ENCODE measurements at places on chromosomes 2 and 18. TPM values are rescaled to one million over a fixed set of nuclear protein-coding genes. Genes with fewer than 3 reads are reported as not detected.

GRCh38 chr2:72148837-72149555, 1.3 kb upstream of the CYP26B1 start:
- peak overlapping the region; percentile 96 for H3K4me3 ChIP-seq
- H3K27me3 ChIP-seq: peaks cover 82% of the 10 kb centered on the region
- peak overlapping the region; percentile 53 for H3K27ac ChIP-seq
- H3K4me1 ChIP-seq: peaks cover 32% of the 10 kb centered on the region

GRCh38 chr2:45826460-45826859, 175.0 kb downstream of the PRKCE start:
- peaks cover 3% of the 10 kb centered on the region for H3K27me3 ChIP-seq
- H3K4me3 ChIP-seq: no peak overlapping the region
- peaks cover 4% of the 10 kb centered on the region for H3K36me3 ChIP-seq
- peaks cover 16% of the 10 kb centered on the region for H3K4me1 ChIP-seq
- DNase-seq: no peak

DNA sequence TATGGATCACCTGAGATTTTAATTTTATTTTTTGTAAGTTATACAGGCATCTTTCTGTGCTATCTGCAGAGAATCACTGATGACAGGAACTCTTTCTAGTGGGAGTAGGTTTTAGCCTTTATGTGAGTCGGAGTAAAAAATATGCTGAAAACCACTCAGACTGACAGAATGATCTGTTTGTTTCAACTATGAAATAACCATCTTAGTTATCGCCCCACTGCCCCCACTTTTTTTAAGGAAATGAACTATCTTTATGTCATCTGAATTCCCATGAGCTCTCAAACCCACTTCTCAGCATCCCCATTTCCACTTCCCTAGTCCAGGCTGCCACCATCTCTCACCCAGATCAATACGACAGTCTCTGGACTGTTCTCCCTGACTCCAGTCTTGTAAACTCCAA, 38.9 kb downstream of the MRPL33 start:
- no peak overlapping the region for H3K4me3 ChIP-seq
- H3K4me1 ChIP-seq: no peaks in the 10 kb centered on the region
- peak overlapping the region; percentile 46 for H3K27ac ChIP-seq
- DNase-seq: no peak
- peaks cover 10% of the 10 kb centered on the region for H3K27me3 ChIP-seq

Gene SPOPL
- 13.5 TPM for total RNA-seq

- no peaks in the 10 kb centered on the region for H3K4me1 ChIP-seq
- no peak overlapping the region for H3K27ac ChIP-seq
- DNase-seq: no peak
Observed at GRCh38 chr2:152434395-152435182, 99.6 kb downstream of the FMNL2 start.

- H3K27ac ChIP-seq: no peak overlapping the region
- peaks cover 15% of the 10 kb centered on the region for H3K36me3 ChIP-seq
- peaks cover 5% of the 10 kb centered on the region for H3K4me1 ChIP-seq
- DNase-seq: no peak
Observed at GRCh38 chr18:62138461-62139235, 48.2 kb downstream of the PIGN start.
